MM.1S (cell line): ENCODE measurements at places on chromosomes 7 and 10.

GRCh38 chr10:52229291-52229931 lies 84.7 kb upstream of the DKK1 start:
- no peaks in the 10 kb centered on the region for H3K27me3 ChIP-seq
- peaks cover 10% of the 10 kb centered on the region for H3K4me1 ChIP-seq
- no peak overlapping the region for H3K4me3 ChIP-seq
- H3K27ac ChIP-seq = no peak overlapping the region
- no peaks in the 10 kb centered on the region for H3K36me3 ChIP-seq
- no peak for DNase-seq

- no peak overlapping the region for H3K4me3 ChIP-seq
- no peak overlapping the region for H3K27ac ChIP-seq
- H3K36me3 ChIP-seq = no peaks in the 10 kb centered on the region
Measured at GRCh38 chr7:147586526-147586925, 1004.0 kb upstream of the C7orf33 start.

- H3K27ac ChIP-seq = no peak overlapping the region
- no peaks in the 10 kb centered on the region; the same call in 1 of the 2 replicates for H3K36me3 ChIP-seq
- no peak overlapping the region for H3K4me3 ChIP-seq
Measured at GRCh38 chr10:7405637-7406036, 5.2 kb downstream of the SFMBT2 start.

DNA sequence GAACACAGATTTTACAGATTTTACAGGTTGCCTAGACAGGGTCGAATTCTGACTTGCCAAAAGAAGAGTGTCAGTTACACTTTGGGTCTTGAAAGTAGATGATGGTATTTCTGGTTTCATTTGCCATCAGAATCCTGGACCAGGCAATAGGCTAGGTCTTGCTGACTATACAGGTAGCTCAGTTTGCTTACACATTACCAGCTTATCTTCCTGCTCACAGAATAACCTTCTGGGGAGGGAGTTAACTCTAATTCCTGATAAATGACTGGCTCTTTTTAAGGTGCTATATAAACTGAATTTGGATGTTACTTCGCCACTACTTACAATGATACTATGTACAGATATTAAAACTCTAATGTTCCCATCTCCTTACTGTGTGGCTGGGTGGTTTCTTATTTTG lies 39.8 kb downstream of the GBF1 start:
- H3K27me3 ChIP-seq = no peaks in the 10 kb centered on the region
- peaks cover 8% of the 10 kb centered on the region; the same call in 1 of the 2 replicates for H3K4me1 ChIP-seq
- H3K36me3 ChIP-seq = no peaks in the 10 kb centered on the region
- no peak overlapping the region for H3K27ac ChIP-seq
- no peak for DNase-seq

DNA sequence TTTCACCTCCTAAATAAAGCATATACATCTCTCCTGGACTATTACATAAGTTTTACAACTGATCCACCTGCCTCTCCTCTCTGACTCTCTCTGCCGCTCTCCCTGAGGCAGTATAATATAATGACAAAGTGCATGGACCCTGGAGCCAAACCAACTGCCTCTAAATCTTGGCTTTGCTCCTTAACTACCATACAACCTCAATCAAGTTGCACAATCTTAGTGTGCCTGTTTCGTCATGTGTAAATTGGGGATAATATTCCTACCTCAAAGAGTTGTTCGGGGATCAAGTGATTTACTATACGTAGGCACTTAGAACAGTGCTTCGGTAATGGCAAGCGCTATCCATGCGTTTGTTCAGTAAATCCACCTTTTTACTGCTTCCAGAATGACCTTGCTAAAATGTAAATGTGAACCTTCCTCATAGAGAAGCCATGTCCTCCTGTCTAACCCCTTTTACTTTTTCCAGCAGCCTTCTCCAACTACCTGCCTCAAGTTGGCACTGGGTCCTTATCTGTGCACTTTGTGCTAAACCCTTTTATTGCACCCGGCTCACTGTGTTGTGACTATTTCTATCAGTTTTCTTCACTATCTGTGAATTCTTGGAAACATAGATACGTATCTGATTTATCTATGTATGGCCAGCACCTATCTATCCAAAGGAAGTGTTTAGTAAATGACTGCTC lies 30.6 kb upstream of the DLD start:
- no peak overlapping the region for H3K27ac ChIP-seq
- H3K4me1 ChIP-seq = peaks cover 12% of the 10 kb centered on the region
- no peaks in the 10 kb centered on the region for H3K27me3 ChIP-seq
